ENCODE measurements at places on chromosomes 7 and 10.
A peak's percentile ranks its signal among the peaks of the same experiment; 100 is the strongest.

DNA sequence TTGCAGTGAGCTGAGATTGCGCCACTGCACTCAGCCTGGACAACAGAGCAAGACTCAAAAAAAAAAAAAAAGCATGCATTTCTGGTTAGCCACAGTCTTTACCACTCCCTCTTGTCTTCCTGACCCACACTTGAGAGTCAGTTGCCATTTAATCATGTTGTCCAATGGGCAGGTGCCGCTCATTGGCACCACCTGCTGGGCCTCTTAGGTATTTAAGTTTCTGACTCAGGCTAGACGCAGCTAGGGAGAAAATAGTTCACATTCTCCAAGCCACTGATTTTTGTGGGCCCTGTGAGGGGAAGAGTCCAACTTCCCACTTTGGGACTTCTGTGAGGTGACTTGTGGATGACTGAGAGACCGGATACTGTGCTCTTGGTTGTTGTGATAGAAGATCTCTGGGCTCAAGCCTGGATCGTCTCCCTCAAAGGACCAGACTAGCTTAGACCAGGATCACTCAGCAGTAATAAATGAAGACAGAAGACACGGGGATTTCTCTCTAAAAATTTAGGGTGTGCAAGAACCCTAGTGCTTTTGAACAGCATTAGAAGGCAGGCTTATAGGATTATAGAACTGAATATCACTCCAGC is 26.8 kb upstream of the SORCS3 start:
- no peak for DNase-seq

DNA sequence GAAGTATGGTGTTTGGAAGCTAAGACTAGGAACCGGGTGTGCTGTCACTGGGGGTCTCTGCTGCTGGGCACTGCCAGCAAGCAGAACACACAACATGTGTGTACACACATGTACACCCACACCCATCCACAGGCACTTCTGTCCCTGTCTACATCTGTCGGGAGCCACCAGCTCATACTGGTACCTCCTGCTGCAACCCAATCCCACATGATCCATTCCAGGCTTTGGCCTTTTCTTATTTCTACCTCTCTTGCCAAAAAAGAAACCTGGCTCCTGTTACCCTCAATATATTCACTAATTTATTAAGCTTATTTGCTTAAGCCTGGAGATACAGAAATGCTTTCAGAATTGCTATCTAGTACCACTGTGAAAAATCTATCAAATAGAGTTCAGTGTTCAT is 246.0 kb downstream of the DIP2C start:
- DNase-seq: no peak

DNA sequence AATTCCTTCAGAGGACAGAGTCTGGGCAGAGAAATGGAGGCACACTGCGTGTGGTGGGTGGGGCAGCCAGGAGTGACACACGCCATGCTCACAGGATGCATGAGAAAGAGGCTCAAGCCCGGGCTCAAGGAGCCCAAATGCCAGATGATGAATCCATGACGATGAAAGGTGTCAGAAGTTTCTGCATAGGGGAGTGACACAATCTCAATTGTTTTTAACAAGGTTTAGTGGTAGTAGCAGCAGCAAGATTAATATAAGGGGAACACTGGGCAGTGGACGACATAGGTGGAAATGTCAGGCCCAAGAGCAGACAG is 126.1 kb downstream of the TNS3 start:
- DNase-seq: no peak

DNA sequence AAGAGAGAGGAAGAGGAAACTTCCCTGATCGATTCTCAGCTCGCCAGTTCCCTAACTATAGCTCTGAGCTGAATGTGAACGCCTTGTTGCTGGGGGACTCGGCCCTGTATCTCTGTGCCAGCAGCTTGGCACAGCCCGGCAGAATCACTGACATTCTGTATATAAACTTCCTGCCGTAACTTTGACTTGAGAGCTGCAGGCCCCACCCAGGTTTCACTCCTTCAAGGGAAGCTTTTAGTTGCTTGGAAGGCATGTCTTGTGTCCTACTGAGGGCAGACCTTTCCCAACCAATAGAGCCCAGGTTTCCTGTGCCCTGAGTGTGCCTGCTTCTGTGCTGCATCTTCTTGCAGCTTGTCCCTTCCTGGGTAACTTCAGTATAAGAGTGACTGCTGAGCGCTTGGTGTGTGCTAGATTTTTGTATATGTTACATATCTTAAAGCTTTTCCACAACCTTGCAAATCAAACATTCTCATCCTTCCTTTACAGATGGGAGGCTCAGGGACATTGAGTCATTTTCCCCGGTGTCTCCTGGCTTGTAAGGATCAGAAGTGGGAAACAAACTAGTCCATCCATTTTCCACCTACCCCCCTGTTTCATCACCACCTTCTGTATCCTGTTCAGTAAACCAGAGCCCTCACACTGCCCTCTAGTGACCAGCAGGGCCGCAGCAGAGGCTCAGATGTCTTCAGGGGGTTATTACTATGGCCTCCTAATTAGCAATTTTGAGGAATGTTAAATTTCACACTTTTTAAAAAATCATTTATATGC is 225.2 kb upstream of the PRSS58 start:
- no peak for DNase-seq

- no peak for DNase-seq
These were observed 202.1 kb downstream of the PRPF18 start for GRCh38 chr10:13788711-13789447.

DNA sequence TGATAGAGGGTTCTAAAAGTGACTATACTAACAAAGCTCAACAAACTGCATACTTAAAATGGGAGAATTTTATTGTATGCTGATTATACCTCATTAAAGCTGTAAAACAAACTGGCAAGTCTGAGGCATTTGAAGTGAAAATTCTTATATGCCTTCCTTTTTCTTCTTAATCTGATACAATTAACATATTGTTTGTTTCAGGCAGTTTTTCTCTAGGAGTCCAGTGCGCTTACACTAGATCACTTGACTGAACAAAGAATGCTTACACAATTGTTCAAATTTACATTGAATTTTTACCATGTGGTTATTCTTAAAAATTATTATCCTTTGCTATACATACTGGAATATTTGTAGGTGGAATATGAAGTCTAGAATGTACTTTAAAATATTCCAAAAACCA is 89.0 kb downstream of the GLCCI1 start:
- DNase-seq: no peak

- DNase-seq: no peak
These were observed 53.2 kb downstream of the GCC1 start for GRCh38 chr7:127532151-127532550.

DNA sequence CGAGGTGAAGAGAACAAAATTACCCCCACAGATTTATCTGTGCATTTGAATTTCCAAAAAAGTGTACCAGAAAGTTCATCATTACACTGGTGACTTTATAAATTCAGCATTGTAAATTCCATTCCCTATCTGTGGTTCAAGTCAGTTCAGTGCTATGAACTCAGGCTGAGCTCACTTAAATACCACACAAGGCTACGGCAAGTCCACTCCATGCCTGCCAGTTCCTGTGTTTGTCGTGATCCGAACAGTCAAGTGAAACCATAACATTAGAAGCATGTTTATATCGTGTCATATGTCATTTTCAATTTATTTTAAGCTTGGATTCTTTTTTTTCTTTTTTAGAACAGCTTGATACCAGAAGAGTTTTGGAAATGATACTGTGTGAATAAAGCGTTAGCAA is 14.8 kb downstream of the MBL2 start:
- DNase-seq: no peak

GRCh38 chr7:44201813-44202212 is 1.0 kb downstream of the YKT6 start:
- no peak for DNase-seq

DNA sequence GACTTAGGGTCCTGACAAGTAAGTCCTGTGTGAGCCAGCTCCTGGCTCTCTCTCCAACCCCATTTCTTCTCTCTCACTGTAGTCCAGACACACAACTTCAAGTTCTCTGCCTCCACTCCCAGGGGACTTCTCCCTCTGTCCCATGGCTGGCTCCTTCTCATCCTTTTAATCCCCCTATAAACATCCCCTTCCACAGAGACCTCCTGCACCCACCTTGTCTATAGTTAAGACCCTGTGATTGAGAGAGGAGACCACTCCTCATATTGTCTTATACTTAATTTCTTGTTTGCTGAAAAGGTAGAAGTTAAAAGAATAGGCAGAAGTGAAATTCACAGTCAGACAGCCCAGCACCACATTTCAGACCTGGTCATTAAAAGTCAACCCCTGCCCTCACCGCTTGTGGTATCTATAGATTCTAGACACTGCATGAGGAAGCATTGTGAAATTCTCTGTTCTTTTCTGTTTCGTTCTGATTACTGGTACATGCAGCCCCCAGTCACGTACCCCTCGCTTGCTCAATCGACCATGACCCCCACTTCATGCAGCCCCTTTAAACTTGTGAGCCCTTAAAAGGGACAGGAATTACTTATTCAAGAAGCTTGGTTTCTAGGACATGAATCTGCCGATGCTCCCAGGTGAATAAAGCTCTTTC is 125.6 kb upstream of the FRMD4A start:
- DNase-seq: no peak

GRCh38 chr10:28970231-28970630 is 292.9 kb downstream of the BAMBI start:
- DNase-seq: no peak

DNA sequence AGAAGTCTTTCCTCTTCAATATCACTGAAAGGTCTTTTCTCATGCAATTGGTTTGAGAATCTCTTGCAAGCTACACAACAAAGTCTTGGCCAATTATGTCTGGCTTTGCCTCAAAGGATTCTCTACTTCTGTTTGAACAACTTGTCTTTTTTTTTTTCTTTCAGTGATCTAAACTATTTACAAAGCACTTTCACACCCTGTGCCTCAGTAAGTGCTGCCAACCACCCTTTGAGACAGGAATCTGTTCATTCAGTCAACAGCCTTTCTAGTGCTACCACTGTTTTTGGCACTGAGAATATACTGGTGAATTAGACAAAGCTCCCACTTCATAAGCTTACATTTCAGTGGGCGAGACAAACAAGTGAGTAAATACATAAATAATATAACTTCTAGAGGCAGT is 26.9 kb upstream of the SDK1 start:
- no peak for DNase-seq

- no peak for DNase-seq
These were observed 8.5 kb downstream of the ITPRIP start for GRCh38 chr10:104329735-104330134.

DNA sequence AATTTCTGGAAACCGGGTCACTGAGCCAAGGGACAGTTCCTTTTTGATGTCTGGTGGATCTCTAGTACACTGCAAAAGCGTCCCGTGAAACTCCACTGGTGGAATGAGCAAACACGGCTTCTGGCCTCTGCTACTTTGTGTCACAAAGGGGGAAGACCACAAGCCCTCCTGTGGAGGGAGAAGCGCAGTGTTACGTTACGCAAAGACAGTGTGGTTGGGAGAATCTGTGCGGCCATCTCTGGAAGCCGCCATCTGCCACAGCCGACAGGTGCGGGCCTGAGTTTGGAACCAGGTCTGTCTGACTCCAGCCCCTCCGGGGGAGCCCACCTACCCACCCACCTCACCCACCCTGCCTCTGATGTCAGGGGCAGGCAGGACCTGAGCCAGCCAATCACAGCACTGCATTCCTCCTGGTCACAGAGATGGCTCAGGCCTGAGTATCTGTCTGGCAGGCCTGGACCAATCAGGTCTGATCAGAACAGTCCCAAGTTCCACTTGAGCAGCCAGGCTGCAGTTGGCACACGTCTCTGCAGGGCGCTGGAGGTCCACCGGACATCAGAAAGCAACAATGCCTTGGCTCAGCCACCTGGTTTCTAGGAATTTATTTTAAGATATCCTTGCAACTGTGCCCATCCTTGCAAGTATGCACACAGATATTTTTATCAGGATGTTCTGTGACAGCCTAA is 3.0 kb upstream of the CYP2W1 start:
- no peak for DNase-seq

DNA sequence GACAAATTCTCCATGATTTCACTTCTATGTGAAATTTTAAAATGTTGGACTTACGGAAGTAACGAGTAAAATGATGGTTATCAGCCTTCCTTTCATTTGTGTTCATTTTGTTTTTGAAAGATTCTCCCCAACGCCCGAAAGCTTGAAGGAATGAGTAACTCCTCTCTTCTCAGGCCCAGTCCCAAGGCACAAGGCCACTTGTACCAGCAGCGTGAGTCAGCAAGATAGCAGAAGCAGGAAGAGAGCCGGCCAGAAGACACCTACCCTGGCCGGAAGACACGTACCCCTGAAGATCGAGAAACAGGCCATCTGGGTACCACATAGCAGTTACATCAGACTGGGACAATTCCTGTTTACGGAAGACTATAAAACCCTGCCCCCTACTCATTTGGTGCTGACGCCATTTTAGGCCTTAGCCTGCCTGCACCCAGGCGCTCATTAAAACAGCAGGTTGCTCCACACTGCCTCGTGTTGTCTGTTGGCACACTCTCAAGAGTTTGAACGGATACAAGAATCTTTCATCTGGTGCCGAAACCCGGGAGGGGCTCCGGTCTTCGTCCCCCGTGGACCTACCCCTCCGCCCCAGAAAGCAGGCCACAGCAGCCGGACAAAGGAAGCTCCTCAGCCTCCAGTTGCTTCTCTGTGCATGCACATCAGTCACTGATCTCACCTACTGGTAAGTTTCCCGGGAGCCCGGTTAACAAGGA is 60.4 kb downstream of the LRRC17 start:
- no peak for DNase-seq

DNA sequence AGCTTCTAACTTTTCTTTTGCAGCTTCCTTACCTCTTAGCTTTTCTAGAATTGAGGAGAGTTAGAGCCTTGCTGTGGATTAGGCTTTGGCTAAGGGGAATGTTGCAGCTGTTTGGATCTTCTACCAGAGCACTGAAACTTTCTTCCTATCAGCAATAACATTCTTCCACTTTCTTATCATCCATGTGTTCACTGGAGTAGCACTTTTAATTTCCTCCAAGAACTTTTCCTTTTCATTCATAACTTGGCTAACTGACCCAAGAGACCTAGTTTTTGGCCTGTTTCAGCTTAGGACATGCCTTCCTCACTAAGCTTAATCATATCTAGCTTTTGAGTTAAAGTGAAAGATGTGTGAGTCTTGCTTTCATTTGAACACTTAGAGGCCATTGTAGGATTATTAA is 19.6 kb downstream of the MINPP1 start:
- no peak for DNase-seq

GRCh38 chr7:71995111-71995510 is 417.0 kb downstream of the CALN1 start:
- DNase-seq: peak; percentile 25

DNA sequence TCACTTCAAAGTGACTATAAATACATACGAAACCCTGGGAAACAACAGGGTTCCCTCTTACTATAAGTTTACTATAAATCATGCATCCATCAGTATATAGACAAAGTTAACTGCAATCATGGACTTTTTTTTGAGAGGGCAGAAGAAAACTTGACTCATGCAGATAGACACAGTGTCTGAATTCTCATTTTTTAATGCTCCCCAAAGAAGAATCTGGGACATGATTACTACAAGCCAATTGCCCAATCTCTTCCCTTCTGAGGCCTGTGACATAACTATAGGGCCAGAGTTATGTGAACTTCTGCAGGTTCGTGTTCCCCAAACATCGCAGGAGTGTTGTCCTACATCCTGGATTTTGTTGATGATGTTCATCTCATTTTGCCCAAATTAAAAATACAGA is 376.5 kb downstream of the KCNMA1 start:
- no peak for DNase-seq

All from NCI-H1105 (cell line).